Ascending aorta (tissue), 2 donors: ENCODE measurements at places on chromosomes 1 and 21. TPM values are rescaled to one million over a fixed set of nuclear protein-coding genes. Genes with fewer than 3 reads are reported as not detected.

DNA sequence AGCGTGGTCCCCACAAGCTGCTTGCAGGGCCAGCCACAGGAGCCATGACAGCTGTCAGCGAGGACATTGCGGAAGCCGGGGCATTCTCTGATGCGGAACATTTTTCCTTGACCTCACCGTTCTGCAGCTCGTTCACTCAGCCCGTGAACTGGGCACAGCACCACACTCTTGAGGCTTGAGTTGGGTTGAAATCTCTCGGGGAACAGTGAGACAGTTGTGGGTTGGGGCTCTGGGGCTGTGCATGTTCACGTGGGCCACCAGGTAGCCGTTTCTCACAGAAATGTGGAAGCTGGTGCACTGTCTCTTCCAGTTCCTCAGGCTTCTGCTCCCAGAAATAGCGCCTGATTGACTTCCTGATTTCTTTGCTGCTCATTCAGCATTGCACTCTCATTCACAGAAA is 69.8 kb downstream of the SPSB1 start:
- DNase-seq = no peak
- peak overlapping the region; percentile 43 for H3K27ac ChIP-seq
- H3K36me3 ChIP-seq = peaks cover 24% of the 10 kb centered on the region
- no peak overlapping the region for H3K4me3 ChIP-seq
- peaks cover 17% of the 10 kb centered on the region for H3K4me1 ChIP-seq

GRCh38 chr1:16183179-16183578 is 27.3 kb upstream of the EPHA2 start:
- no peak for DNase-seq
- H3K27ac ChIP-seq = peak overlapping the region; percentile 98
- H3K36me3 ChIP-seq = no peaks in the 10 kb centered on the region
- H3K4me3 ChIP-seq = no peak overlapping the region
- H3K27me3 ChIP-seq = no peaks in the 10 kb centered on the region

Gene MNDA
- total RNA-seq = 3.5 TPM

Gene SELP
- 40.0 TPM for total RNA-seq

DNA sequence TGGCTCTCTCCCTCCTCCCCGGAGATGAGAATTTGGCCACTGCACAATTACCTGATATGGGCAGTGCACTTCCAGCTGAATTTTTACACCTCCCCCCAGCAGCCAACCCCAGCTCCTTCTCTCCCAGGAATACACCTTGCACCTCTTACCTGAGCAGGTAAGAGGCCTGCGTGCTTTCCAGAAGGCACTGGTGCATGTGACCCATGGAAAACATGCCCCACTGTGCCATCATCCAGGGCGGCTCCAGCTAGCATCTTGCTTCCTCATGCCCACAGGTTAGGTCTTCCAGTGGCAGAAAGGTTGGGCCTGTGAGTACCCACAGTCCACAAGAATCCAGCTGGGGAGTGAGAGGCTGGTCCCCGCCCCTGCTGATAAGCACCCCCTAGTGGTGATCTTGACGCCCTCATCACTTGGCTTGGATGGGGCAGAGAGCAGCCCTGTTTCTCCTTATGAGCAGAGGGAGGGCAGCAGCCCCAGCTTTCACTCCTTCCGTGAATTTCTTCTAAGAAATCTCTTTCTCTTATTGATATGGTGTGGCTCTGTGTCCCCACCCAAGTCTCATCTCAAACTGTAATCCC is 57.8 kb downstream of the EDARADD start:
- no peaks in the 10 kb centered on the region for H3K27me3 ChIP-seq
- DNase-seq = no peak
- no peak overlapping the region for H3K27ac ChIP-seq
- H3K4me1 ChIP-seq = no peaks in the 10 kb centered on the region

GRCh38 chr1:64986903-64987871 is 20.8 kb upstream of the JAK1 start:
- DNase-seq = no peak
- no peaks in the 10 kb centered on the region for H3K27me3 ChIP-seq
- no peaks in the 10 kb centered on the region for H3K4me1 ChIP-seq
- no peak overlapping the region for H3K27ac ChIP-seq

Gene CFAP107
- not detected for total RNA-seq

DNA sequence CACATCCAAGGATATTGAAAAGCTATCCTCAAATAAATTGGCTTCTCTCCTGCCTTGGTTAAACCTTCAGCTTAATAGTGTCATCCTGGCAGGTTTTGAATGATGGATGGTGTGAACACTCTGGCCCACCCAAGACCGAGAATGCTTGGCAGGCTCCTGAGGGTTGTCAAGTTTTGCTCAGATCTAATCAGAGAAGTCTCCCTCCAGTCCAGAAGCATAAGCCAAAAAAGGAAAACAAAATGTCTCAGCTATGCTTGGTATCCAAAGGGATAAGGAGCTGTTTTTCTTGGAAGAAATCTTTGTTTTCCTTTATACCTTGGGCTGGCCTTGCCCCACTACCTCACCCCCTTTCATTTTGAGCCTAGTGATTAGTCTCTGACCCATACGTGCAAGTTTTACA is 172.7 kb downstream of the CRB1 start:
- DNase-seq = no peak
- no peak overlapping the region for H3K4me3 ChIP-seq
- H3K27me3 ChIP-seq = no peaks in the 10 kb centered on the region
- H3K36me3 ChIP-seq = no peaks in the 10 kb centered on the region
- no peak overlapping the region for H3K27ac ChIP-seq

DNA sequence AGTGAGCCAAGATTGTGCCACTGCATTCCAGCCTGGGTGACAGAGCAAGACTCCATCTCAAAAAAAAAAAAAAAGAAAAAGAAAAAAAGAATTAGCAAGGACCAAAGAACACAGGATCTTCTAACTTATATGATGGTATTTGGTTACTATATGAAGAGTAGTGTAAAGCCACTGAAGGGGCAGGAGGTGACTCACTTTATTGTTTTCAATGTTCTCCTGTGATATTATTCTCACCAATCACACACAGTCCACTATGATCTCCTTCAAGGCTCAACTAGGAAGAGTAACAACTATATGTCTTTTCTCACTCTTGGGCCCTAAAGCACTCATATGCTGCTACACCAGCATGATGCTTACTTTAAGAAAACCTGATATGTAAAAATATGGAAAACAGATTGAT is 26.7 kb downstream of the RC3H1 start:
- no peak for DNase-seq
- no peaks in the 10 kb centered on the region for H3K27me3 ChIP-seq
- peaks cover 21% of the 10 kb centered on the region for H3K36me3 ChIP-seq
- H3K27ac ChIP-seq = no peak overlapping the region
- no peaks in the 10 kb centered on the region for H3K4me1 ChIP-seq
- no peak overlapping the region for H3K4me3 ChIP-seq

Gene VASH2
- total RNA-seq = 0.11 TPM

Gene IRF6
- total RNA-seq = 7.6 TPM

Gene DIRAS3
- total RNA-seq = 3.4 TPM

Gene C1orf53
- total RNA-seq = not detected

Gene KCNN3
- 24.6 TPM for total RNA-seq

Gene RPE65
- total RNA-seq = not detected

Gene SLC2A5
- 13.9 TPM for total RNA-seq

Gene KIFAP3
- total RNA-seq = 12.6 TPM

Gene LCE6A
- not detected for total RNA-seq

Gene TDRD10
- 4.6 TPM for total RNA-seq

GRCh38 chr1:221908573-221908972 is 166.7 kb upstream of the DUSP10 start:
- no peaks in the 10 kb centered on the region for H3K27me3 ChIP-seq
- no peak overlapping the region for H3K27ac ChIP-seq
- no peak for DNase-seq
- no peak overlapping the region for H3K4me3 ChIP-seq

DNA sequence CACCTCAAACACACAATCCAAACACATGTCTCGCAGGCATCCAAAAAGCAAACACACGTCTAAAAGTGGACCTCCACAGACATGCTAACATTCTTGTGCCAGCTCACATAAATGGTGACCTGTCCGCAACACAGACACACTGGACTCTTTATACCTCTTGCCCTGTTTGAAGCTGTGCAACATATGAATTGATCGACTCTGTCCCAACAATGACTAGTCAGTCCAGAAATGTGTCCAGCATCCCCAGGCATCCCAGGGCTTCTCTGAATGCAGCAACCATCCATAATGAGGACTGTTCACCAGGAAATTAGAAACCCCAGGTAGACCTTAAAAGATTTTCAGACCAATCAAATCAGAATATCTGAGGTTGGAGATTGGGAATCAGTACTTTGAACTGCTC is 3.2 kb downstream of the DDR2 start:
- no peaks in the 10 kb centered on the region for H3K4me1 ChIP-seq
- H3K27me3 ChIP-seq = no peaks in the 10 kb centered on the region
- H3K36me3 ChIP-seq = no peaks in the 10 kb centered on the region
- peak overlapping the region; percentile 87 for H3K27ac ChIP-seq
- H3K4me3 ChIP-seq = peak overlapping the region; percentile 70

- H3K27ac ChIP-seq = no peak overlapping the region
- H3K4me3 ChIP-seq = no peak overlapping the region
- no peaks in the 10 kb centered on the region for H3K27me3 ChIP-seq
- H3K4me1 ChIP-seq = no peaks in the 10 kb centered on the region
- no peak for DNase-seq
- no peaks in the 10 kb centered on the region for H3K36me3 ChIP-seq
These were observed 45.4 kb downstream of the ILDR2 start for GRCh38 chr1:166929911-166930310.

GRCh38 chr1:1982379-1983232 is 21.0 kb downstream of the CFAP74 start:
- H3K27me3 ChIP-seq = no peaks in the 10 kb centered on the region
- no peak overlapping the region for H3K27ac ChIP-seq
- H3K4me1 ChIP-seq = no peaks in the 10 kb centered on the region
- H3K4me3 ChIP-seq = no peak overlapping the region

DNA sequence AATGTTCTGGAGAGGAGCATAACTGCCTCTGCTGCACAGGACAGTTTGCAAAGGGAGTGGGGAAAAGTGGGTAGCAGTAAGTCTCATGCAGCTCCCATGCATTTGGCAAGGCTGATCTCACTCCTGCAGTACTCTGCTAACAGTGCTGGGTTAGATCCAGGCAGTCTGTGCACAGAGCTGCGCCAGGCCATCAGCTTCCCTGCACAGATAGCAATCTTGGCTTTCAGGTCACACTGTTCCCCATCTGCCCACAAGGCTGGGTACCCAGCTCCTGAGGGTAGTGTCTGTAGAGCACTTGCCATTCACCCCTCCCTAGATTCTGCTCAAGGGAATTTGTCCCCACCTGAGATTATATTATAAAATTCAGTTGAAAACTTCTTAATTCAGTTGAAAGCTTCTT is 72.1 kb downstream of the SH3BGR start:
- no peaks in the 10 kb centered on the region for H3K27me3 ChIP-seq
- no peak overlapping the region for H3K4me3 ChIP-seq
- H3K36me3 ChIP-seq = no peaks in the 10 kb centered on the region
- DNase-seq = no peak
- H3K27ac ChIP-seq = no peak overlapping the region

GRCh38 chr1:19384113-19384512 is 72.0 kb downstream of the SLC66A1 start:
- peaks cover 30% of the 10 kb centered on the region for H3K36me3 ChIP-seq
- DNase-seq = no peak
- peaks cover 19% of the 10 kb centered on the region for H3K4me1 ChIP-seq
- no peak overlapping the region for H3K4me3 ChIP-seq

Gene SPRR2A
- not detected for total RNA-seq

- no peak for DNase-seq
- no peaks in the 10 kb centered on the region for H3K4me1 ChIP-seq
- H3K27ac ChIP-seq = no peak overlapping the region
- H3K4me3 ChIP-seq = no peak overlapping the region
- no peaks in the 10 kb centered on the region for H3K36me3 ChIP-seq
These were observed 68.3 kb upstream of the SIM2 start for GRCh38 chr21:36630485-36631206.

DNA sequence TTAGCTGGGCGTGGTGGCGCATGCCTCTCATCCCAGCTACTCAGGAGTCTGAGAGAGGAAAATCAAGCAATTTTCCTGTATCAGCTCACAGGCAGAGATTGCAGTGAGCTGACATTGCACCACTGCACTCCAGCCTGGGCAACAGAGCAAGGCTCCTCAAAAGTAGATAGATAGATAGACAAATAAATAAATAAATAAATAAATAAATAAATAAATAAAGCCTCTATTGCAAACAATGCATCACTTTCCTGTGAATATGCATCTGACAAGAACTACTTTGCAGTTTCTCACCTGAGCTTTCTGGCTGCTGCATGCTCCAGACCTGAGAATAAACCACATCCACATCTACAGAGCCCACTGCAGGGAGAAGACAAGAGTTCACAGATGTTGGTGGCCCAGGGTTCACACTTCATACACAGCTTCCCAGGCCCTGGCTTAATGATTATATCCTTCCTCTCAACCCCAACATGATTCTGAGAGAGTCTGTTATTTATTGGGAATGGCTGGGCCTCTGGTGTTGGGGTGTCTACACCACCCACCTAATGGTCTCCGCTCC is 28.6 kb downstream of the FCRL2 start:
- no peak overlapping the region for H3K27ac ChIP-seq
- no peak overlapping the region for H3K4me3 ChIP-seq
- DNase-seq = no peak
- no peaks in the 10 kb centered on the region for H3K4me1 ChIP-seq
- H3K36me3 ChIP-seq = no peaks in the 10 kb centered on the region

DNA sequence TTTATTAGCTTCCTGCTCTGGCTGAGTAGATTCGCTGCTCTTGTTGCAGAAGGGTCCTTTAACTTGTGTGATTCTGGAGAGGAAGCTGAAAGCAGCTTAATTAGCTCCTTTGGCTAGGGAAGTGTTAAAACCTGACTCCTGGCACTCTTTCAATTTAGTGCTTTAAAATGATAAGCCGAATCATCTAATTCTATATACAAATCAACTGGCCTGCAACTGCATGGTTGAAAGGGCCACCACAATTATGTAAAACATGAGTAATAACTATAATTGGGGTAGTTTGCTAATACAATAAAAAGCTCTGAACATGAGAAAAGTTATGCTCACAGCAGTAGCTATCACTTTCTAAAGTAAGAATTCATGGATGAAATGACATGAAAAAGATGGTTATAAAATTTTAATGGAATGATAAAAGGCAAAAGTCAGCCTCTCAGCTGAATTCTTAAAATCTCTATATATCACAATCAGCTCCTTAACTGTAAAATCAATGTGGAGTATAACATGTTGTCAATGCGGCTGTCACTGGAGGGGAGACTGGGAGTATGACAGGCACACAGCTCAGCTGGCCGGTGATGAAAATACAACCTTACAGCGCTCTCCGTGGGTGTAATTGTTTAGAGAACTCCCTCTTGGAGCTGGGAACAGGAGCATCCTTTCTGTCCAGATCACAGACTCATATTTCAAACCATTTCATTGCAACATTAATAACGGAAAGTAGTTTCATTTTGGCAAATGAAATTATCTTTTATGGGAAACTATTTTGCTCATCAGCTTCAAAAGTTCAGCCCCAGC is 324.4 kb downstream of the KCTD3 start:
- no peak overlapping the region for H3K4me3 ChIP-seq
- H3K36me3 ChIP-seq = no peaks in the 10 kb centered on the region
- DNase-seq = no peak
- H3K27me3 ChIP-seq = no peaks in the 10 kb centered on the region
- H3K27ac ChIP-seq = no peak overlapping the region

DNA sequence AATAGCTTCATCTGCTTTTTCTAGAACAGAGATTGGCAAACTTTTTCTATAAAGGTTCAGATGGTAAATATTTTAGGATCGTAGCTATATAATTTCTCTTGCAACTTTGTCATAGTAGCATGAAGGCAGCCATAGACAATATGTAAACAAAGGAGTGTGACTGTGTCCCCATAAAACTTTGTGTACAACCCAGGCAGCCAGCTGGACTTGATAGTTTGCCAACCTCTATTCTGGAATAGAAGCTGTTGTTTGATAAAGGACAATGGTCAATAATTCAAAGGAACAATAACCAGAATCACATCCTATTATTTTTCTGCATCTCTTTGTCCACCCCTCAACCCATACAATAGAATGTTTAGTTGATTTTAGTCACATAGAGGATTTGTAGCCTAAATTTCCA is 286.7 kb downstream of the LMX1A start:
- H3K36me3 ChIP-seq = no peaks in the 10 kb centered on the region
